SIG-M5 (cell line): ENCODE measurements at places on chromosomes 4 and X.

DNA sequence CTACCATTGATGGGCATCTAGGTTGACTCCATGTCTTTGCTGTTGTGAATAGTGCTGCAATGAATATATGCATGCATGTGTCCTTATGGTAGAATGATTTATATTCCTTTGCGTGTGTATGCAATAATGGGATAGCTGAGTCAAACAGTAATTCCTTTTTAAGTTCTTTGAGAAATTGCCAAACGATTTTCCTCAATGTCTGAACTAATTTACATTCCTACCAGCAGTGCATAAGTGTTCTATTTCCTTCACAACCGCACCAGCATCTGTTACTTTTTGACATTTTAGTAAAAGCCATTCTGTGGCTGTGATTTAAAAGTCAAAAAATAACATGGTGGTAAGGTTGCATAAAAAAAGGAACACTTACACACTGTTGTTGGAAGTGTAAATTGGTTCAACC is 103.1 kb upstream of the FAM47B start:
- no peak for DNase-seq

DNA sequence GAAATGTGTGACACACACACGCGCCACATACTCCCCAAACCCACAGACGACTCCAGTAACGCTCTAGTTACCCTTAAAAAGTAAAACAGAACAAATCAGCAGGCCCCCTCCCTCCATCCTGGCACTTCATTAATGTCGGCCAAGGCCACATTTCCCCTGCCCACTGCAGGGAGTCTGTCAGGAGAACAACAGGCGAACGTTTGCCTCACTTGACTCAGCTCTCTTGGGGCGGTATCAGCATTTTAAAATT is 671 bp upstream of the FHIP1A start:
- no peak for DNase-seq

DNA sequence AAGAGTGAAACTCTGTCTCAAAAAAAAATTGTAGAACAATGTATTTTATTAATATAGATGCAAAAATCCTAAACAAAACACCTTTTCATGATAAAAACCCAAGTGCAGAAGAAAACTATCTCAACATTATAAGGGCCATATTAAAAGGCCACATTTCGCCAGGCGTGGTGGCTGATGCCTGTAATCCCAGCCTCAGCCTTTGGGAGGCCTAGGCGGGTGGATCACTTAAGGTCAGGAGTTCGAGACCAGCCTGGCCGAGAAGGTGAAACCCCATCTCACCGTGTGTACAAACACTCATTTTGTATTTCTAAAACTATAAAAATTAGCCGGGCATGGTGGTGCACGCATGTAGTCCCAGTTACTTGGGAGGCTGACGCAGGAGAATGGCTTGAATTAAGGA is 9.9 kb upstream of the FAM193A start:
- DNase-seq: no peak

DNA sequence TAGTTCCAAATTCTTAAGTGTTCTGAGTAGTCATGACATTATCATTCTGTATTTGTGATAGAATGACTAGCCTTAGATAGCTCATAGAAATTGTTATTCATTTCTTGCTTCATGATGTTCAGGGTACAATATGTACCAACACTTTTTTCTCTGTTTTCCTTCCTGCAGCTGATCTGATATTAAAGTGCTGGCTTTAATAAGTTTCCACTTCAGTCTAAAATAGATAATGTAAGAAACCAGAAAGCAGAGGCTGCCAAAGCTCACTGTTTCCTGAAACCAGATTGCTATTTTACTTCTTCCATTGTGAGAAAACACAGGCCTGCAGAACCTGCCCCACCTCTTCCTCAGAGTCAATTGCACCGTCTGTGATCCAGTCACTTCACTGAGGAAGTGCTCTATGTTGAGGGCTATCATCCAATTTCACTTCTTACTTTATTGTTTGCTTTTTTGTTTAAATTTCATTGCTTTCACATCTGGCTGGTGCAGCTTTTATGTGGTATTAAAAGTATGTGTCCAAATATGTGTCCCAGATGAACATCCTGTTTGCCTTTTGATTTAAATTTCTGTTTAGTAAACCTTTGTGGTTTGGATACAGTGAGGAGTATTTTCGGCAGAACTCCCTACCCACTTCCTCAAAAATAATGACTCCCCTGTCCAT is 652.1 kb downstream of the ANKRD50 start:
- DNase-seq: no peak

GRCh38 chrX:8403988-8404387 is 60.6 kb upstream of the VCX3B start:
- DNase-seq: no peak

DNA sequence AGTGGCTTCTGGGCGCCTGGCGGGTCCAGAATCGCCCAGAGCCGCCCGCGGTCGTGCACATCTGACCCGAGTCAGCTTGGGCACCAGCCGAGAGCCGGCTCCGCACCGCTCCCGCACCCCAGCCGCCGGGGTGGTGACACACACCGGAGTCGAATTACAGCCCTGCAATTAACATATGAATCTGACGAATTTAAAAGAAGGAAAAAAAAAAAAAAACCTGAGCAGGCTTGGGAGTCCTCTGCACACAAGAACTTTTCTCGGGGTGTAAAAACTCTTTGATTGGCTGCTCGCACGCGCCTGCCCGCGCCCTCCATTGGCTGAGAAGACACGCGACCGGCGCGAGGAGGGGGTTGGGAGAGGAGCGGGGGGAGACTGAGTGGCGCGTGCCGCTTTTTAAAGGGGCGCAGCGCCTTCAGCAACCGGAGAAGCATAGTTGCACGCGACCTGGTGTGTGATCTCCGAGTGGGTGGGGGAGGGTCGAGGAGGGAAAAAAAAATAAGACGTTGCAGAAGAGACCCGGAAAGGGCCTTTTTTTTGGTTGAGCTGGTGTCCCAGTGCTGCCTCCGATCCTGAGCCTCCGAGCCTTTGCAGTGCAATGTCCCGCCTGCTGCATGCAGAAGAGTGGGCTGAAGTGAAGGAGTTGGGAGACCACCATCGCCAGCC is at the start of gene ATOH1:
ATOH1 (plus strand) TSS at position 422 of the 663 bp plus-strand sequence; CDS start at position 596, 174 bp downstream.
- no peak for DNase-seq

- no peak for DNase-seq
Observed at GRCh38 chrX:2583194-2584162, 82.7 kb upstream of the DHRSX start.

DNA sequence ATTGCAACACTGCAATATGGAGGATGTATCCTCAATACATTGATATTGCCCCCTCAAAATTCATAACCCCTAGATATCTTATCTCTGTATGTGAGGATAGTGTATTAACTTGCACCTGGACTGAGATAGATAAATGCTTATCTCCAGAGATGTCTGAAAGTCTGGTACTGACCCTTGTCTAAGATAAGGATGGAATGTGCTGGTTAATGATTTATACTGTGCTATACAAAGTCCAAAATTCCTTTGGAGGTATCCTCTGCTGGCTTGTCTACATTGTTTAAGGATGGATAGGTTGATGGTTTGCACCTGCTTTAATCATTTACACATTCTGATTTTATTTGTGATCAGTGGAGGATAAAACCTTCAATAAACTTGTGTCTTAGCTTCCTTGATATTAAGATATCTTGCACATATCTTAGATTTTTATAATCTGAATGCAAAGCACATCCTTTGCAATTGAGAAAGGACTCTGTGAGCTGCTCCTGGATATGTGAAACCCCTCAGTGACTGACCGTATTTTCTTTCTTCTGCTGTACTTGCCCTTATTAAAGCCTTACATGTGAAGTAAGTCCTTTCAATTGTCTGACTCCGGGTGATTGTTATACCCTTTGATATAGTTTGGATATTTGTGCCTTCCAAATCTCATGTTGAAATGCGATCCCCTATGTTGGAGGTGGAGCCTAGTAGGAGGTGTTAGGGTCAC is 430.3 kb upstream of the MAOA start:
- no peak for DNase-seq

- no peak for DNase-seq
Observed at GRCh38 chr4:6184169-6184568, 16.2 kb downstream of the JAKMIP1 start.

- DNase-seq: no peak
Observed at GRCh38 chr4:40214661-40215418, 18.0 kb downstream of the RHOH start.

DNA sequence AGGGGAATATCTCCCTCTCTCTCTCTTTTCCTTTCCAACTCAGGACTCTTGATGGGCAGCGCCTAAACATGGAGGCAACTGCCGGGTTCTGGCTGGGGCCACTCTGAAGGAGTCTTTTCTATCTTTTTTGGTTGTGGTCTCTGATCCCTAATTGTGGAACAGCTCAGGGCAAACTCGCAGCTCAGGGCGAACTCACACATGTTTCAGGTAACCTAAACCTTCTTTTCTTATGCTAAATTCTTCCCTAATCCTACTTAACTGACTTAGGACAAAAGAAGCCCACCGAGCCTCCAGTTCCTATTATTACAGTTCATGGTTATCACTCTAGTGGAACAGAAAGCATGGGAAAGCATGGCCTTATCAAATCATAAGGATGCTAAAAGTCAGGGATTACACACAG is 21.3 kb downstream of the ETDA start:
- DNase-seq: no peak

- no peak for DNase-seq
Observed at GRCh38 chr4:10758906-10759305, 74.3 kb upstream of the CLNK start.

GRCh38 chr4:106898621-106899230 is 137.4 kb downstream of the DKK2 start:
- DNase-seq: no peak

DNA sequence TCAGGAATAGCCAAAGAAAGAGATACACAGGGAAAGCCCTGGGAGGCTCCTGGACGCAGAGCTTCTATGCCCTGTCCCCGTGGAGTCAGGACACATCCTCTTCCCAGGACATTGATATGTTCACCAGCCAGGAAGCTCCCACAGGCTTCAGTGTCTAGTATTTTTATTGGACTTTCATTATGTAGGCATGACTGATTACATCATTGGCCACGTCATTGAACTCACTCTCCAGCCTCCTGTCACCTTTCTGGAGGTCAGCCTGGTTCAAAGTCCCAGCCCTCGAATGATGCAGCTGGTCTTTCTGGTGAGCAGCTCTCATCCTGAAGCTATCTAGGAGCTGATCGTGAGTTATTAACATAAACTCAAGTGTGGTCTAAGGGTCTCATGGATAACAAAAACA is 104.1 kb downstream of the CPEB2 start:
- DNase-seq: no peak

- no peak for DNase-seq
Observed at GRCh38 chrX:25721564-25721963, 416.6 kb upstream of the MAGEB18 start.

- DNase-seq: no peak
Observed at GRCh38 chr4:70178075-70178660, 17.4 kb upstream of the ODAM start.
